ENCODE measurements at places on chromosomes 1 and 21. TPM values are rescaled to one million over a fixed set of nuclear protein-coding genes. Genes with fewer than 3 reads are reported as not detected.

NEGR1 gene
- 12.2 TPM for polyA plus RNA-seq

TOMM20 gene
- polyA plus RNA-seq: 74.9 TPM

EIF4G3 gene
- 24.0 TPM for polyA plus RNA-seq

TM2D1 gene
- polyA plus RNA-seq: 91.8 TPM

CD101 gene
- not detected for polyA plus RNA-seq

DAP3 gene
- polyA plus RNA-seq: 82.2 TPM

Data from GM23248 (cell line).